Esophagus squamous epithelium (tissue), 5 donors: ENCODE measurements at places on chromosomes 13 and 19. TPM values are rescaled to one million over a fixed set of nuclear protein-coding genes. Genes with fewer than 3 reads are reported as not detected.

RAD23A gene
- 81.6 TPM for total RNA-seq

DNA sequence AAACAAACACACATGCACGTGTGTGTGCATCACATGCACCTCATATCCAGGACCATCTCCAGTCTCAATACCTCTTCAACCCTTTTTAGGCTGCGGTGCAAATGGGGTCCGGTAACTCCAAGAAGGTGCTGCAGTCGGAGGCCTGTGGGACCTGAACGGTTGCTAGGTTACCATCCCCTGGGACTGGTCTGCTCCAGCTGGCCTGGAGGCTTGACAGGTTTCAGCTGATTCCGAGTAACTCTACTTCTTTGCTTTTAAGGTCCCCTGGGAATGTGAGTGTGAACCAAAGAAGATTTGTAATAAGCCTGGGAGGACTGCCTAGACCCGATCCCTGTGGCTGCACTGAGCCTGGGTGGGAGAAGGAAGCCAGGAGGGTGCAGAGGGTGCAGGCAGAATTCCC is 117.5 kb downstream of the CCNA1 start:
- no peaks in the 10 kb centered on the region for H3K36me3 ChIP-seq
- H3K27me3 ChIP-seq: no peaks in the 10 kb centered on the region
- H3K27ac ChIP-seq: no peak overlapping the region
- no peak for DNase-seq
- H3K4me1 ChIP-seq: no peaks in the 10 kb centered on the region

GRCh38 chr19:42172261-42172660 is 40.0 kb upstream of the POU2F2 start:
- no peak overlapping the region for H3K4me3 ChIP-seq
- H3K27ac ChIP-seq: no peak overlapping the region
- H3K27me3 ChIP-seq: peaks cover 12% of the 10 kb centered on the region
- no peaks in the 10 kb centered on the region for H3K36me3 ChIP-seq

- DNase-seq: no peak
- no peak overlapping the region for H3K27ac ChIP-seq
- no peak overlapping the region for H3K4me3 ChIP-seq
- no peaks in the 10 kb centered on the region for H3K36me3 ChIP-seq
- H3K4me1 ChIP-seq: no peaks in the 10 kb centered on the region
Observed at GRCh38 chr13:95356916-95357315, 55.7 kb upstream of the ABCC4 start.

DNA sequence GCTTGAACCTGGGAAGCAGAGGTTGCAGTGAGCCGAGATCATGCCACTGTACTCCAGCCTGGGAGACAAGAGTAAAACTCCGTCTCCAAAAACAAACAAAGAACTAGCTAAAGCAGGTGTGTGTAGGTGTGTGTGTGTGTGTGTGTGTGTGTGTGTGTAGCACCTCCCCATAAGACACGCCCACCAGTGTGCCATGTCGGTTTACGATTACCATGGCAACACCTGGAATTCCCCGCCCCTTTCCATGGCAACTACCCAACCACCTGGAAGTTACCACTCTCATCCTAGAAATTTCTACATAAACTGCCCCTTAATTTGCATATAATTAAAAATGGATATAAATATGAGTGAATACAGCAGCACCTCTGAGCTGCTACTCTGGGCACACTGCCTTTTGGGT is 80.9 kb upstream of the ADGRE5 start:
- no peaks in the 10 kb centered on the region for H3K27me3 ChIP-seq
- no peaks in the 10 kb centered on the region for H3K4me1 ChIP-seq
- H3K4me3 ChIP-seq: no peak overlapping the region
- H3K36me3 ChIP-seq: no peaks in the 10 kb centered on the region
- H3K27ac ChIP-seq: no peak overlapping the region

ZNF225 gene
- total RNA-seq: 3.1 TPM
